Brain (organoid and tissue), 16 donors: ENCODE measurements at places on chromosomes 6 and 20.
A peak's percentile ranks its signal among the peaks of the same experiment; 100 is the strongest.

- DNase-seq: peak; percentile 73
Observed at GRCh38 chr20:45095805-45096238, 5.1 kb downstream of the KCNS1 start.

DNA sequence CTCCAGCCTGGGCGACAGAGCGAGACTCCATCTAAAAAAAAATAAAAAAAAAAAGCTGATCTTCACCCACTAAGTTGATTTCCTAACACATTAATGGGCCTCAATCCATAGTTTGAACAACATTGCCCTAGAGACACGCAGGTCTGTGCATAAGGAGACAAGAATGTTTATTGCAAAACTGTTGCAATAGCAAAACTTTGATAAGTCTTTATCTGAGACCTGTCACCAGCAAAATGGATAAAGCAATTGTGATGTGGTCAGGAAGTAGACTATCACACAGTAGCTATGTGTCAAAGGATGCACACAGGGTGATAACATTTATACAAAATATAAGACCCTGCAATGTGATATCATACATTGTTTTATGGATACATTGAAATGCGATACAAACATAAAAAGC lies 4.2 kb upstream of the ITPR3 start:
- DNase-seq: no peak

GRCh38 chr6:113647143-113647889 lies 209.8 kb upstream of the MARCKS start:
- no peak for DNase-seq

GRCh38 chr6:72952808-72953630 lies 272.3 kb downstream of the KHDC1L start:
- no peak for DNase-seq

GRCh38 chr20:53126185-53126584 lies 154.0 kb downstream of the TSHZ2 start:
- DNase-seq: no peak

GRCh38 chr6:158060455-158061360 lies 79.0 kb downstream of the SYNJ2 start:
- DNase-seq: peak; percentile 75

DNA sequence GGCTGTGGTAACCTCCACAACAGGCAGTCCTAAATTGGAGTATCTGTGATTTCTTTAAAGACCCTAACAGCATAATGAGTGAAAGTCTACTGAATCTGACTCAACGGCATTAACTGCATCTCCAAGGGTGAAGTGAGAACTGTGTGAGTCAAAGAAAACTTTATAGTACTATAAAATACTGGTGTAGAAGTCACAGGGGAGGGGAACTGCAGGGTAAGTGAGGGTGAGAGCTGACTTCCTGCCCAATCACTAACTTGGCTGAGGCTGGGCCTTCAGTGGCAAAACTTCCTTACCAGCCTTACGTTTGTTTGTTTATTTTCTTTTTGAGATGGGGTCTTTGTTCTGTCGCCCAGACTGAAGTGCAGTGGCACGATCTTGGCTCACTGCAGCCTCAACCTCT lies 109.8 kb downstream of the PTPRK start:
- no peak for DNase-seq

DNA sequence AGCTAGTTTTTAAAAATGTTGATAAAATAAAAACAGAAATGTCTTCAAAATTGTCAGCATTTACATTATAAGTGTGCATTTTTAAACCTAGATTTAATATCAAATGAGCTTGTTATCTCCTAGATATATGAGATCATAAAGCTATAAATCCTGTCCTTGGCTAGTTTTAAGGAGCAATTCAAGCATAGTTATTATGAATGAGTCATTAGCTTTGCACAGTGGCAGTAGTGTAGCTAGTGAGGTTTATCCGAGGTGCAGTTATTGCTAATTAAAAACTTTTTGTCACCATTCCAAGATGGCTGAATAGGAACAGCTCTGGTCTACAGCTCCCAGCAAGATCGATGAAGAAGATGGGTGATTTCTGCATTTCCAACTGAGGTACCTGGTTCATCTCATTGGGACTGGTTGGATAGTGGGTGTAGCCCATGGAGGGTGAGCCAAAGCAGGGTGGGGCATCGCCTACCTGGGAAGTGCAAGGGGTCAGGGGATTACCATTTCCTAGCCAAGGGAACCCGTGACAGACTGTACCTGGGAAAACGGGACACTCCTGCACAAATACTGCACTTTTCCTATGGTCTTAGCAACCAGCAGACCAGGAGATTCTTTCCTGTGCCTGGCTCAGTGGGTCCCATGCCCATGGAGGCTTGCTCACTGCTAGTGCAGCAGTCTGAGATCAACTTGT lies 108.8 kb upstream of the SYNCRIP start:
- DNase-seq: no peak

DNA sequence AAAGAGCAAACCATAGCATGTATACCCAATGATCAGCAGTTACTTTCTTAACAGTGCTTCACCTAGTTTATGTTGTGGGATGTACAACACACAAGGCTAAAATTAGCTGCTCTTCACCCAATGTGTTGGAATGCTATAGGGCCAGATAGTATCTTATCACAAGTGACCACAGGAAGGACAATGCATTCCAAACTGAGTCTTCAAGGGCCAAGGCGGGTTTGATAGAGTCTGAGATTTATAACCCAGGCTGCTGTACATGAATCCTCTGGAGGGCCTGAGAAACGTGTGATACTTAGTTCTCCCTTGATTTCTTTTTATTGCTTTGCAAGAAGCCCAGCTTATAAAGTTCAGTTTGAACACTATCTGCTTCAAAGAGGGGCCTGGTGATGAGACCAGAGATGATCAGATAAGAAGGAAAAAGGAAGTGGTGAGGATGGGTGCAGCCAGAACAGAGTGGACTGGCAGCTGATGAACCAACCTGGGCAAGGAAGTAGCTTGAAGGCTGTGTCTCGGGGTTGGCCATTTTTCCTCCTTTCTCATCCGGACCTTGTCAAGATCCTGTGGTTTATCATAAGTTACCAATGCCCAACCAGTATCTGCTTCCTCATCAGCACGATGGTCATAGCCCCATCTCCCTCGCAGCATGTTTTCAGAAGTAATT lies 62.2 kb upstream of the BMP2 start:
- DNase-seq: no peak

DNA sequence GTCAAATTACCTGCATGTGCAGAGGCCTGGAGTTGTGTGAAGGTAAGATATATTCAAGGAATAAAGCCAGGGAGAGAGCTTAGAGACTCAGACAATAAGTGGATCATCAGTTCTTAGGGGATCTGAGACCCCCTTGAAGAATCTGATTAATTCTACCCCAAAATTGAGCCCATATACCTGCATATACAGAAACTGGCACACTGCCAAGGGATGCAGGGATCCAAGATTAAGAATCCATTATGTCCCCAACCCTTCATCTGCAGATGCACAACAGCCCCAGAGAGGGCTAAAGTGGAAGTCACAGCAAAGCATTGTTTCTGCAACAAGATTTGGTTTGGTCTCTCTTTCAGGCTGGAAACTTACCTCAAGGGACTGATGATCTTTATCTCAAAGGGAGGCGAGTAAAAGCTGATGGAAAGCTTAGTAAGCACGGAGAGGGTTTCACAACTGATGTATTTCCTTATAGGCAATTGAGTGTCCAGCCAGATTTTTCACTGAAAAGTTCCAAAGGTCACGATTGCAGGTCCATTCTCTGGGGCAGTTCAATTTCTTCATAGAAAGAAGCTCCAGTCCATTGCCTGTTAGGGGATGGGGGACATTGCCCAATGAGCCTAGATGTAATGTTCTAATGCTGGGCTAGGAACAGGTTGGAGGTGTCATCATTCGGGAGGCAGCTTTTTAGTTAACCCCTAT lies 20.9 kb upstream of the STK35 start:
- DNase-seq: no peak

DNA sequence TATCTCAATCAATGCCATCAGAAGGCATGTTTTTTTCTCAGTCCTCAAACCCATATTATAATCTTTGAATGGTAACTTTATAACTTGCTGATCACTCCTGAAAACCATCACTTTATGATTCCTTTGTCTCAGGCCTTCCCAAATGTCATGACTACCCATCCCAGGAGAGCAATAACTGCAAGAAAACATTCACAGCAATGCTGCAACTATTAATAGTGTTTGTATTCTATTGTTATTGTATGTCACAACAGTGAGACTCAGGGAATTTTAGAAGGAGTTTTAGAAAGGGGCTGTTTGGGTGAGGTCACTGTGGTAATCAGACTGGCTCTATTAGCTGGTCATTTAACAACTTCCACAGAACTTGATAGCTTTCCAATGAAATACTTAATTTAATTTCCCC lies 301.4 kb upstream of the TBX18 start:
- no peak for DNase-seq

- no peak for DNase-seq
Observed at GRCh38 chr6:133740816-133741215, 148.1 kb upstream of the TCF21 start.

GRCh38 chr6:102126488-102126887 lies 733.0 kb downstream of the GRIK2 start:
- no peak for DNase-seq

DNA sequence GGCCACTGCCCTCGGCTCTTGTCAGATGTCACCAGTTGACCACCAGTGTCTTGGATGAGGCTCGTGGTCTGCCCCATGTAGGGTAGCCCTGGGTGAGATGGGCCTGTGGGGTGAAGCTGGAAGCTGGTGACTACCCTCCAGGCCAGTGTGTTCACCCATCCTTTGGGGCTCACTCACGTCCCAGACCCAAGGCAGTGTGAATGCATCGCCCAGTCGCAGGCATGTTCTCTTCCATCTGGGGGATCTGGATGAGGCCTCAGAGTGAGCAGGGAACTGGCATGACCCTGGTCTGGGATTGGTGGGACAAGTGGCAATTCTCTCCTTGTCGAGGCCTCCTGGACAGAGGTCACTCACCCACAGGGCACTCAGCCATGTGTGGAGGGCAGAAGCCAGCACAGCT lies 120.1 kb upstream of the PHACTR3 start:
- no peak for DNase-seq

DNA sequence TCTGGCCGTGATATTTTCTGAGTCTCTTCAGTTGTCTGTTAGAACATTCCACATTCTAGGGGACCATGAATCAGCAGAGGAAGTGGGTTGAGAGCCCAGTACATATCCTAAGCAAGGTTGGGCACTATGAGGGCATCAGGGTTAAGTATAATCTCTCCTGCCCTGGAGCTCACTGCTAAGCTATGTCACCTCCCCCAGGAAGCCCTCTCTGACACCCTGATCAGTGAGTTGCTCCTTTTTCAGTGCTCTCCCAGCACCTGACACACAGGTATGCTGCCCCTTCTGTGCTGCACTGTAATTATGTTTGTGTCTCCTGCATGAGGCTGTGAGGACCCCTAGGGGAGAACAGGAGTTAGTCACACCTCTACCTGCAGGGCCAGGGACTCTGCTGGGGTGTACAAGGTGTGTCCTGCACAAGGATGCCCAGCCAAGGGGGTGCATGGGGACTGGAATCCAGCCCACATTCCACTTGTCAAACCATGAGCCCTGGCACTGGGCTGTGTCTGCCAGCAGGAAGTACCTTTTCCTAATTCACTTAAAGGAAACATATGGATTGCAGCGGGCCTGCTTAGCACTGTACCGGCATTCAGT lies 3.9 kb downstream of the RAB44 start:
- DNase-seq: no peak

GRCh38 chr6:117908246-117909068 lies 1.4 kb downstream of the SLC35F1 start:
- peak; percentile 48 for DNase-seq

- DNase-seq: no peak
Observed at GRCh38 chr6:56160489-56160888, 86.9 kb downstream of the COL21A1 start.

GRCh38 chr6:52415917-52416628 lies 4.1 kb upstream of the EFHC1 start:
- no peak for DNase-seq

- no peak for DNase-seq
Observed at GRCh38 chr6:34237722-34238584, 1.3 kb downstream of the HMGA1 start.

DNA sequence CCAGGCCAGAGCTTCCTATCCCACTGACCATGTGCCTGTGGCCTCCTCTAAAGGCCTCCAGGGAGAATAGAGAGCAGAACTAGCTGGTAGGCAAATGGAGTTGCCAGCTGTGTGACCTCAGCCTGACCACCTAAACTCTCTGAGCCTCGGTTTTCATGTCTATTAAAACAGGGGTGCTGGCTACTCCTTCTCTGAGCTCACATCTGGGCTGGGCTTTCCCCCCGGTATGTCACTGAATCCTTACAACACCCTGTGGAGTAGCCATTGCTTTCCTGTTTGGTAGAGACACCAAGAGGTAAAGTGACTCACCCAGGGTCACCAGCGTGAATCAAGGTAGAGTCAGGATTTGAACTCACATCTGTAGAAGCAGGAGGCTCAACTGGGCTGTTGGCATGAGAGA lies 132.1 kb downstream of the JPH2 start:
- DNase-seq: no peak

- DNase-seq: no peak
Observed at GRCh38 chr6:56406276-56407269, 159.2 kb upstream of the COL21A1 start.

DNA sequence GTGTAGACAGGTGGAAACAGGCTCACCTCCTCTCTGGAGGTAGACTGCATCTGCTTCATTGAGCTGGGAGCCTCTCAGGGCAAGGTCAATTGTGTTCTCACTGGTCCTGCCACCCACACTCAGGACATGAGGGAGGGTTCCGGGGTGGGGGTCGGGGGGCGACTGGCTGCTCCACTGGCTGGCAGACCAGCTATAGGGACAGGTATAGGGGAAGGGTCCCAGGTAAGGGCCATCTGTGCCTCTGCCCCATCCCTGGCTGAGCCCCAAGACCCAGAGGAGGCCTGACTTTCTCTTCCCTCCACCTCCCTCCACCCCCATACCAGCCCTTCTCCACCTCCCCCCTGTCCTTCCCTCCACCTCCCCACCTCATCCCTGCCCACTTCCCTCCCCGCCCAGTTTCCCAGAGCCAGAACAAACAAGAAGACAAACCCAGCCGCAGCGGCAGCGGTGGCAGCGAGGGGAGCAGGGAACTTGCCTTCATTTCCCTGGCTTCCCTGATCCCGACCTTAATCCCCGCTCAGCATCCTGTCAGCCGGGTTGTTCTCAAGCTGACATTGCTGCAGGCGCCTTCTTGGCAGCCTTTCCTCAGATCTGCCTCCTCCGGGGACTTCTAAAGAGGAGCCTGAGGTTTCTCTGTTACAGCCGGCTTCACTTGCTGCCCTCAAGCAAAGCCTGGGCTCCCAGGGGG lies 18.3 kb upstream of the FOXP4 start:
- peak; percentile 86 for DNase-seq

- DNase-seq: peak; percentile 70
Observed at GRCh38 chr6:11810039-11810541, 31.5 kb upstream of the ADTRP start.

GRCh38 chr20:33910056-33910455 lies 83.7 kb upstream of the RALY start:
- no peak for DNase-seq

- no peak for DNase-seq
Observed at GRCh38 chr6:116616737-116617053, 416 bp downstream of the RSPH4A start.
